Activated CD8-positive, alpha-beta T cell treated with anti-CD3 and anti-CD28 coated beads, Interleukin-2, amount 10 ng/mL, durations not matched to agents 7 days and 5 days (primary cell): ENCODE measurements at places on chromosomes 11 and 22.

- DNase-seq, result no peak
These were observed 5.8 kb downstream of the MS4A12 start for GRCh38 chr11:60498399-60498798.

GRCh38 chr22:35314161-35314942 is 14.7 kb downstream of the TOM1 start:
- DNase-seq, result no peak

GRCh38 chr11:129815596-129816461 is at the start of gene TMEM45B:
Gene TMEM45B (plus strand): TSS chr11:129815848. CDS start chr11:129852483, 36,635 bp downstream.
- no peak for DNase-seq

DNA sequence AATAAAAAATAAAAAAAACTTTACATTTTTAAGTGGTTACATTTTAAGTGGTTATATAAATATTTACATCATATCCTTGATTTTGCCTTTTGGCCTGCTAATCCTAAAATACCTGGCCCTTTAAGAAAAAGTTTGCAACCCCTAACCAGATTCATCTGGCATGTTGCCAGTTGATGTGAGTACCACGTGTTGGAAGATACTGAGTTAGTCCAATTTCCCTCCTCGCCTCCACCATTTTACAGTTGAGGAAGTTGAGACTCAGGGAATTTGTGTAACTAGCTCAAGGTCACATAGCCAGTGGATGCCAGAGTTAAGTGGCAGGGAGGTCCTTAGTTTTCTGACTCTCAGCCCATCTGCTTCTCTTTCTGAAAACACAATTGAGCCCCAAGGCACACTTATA is 5.1 kb downstream of the ELF5 start:
- no peak for DNase-seq

DNA sequence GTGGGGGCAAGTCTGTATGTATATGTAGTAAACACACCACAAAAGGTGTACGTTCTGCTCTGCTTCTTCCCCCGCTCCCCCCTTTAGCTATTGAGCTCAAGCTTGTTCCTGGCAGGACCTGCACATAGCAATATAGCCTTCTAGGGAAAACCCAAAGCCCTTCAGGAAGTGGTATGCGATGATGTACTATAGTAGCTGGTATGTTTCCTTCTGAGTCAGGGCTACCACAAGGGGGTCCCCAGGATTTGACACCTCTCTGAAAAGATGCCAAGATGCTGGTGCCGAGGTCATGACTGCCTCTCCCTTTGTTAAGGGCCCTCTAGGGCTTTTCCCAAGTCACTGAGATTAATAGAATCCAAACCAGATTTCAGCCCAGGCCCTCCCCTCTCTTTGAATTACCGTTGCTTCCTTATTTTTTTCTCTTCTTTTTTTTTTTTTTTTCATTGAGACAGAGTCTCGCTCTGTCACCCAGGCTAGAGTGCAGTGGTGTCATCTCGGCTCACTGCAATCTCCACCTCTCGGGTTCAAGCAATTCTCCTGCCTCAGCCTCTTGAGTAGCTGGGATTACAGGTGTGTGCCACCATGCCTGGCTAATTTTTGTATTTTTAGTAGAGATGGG is 268.4 kb downstream of the ETS1 start:
- DNase-seq, result peak; percentile 84

DNA sequence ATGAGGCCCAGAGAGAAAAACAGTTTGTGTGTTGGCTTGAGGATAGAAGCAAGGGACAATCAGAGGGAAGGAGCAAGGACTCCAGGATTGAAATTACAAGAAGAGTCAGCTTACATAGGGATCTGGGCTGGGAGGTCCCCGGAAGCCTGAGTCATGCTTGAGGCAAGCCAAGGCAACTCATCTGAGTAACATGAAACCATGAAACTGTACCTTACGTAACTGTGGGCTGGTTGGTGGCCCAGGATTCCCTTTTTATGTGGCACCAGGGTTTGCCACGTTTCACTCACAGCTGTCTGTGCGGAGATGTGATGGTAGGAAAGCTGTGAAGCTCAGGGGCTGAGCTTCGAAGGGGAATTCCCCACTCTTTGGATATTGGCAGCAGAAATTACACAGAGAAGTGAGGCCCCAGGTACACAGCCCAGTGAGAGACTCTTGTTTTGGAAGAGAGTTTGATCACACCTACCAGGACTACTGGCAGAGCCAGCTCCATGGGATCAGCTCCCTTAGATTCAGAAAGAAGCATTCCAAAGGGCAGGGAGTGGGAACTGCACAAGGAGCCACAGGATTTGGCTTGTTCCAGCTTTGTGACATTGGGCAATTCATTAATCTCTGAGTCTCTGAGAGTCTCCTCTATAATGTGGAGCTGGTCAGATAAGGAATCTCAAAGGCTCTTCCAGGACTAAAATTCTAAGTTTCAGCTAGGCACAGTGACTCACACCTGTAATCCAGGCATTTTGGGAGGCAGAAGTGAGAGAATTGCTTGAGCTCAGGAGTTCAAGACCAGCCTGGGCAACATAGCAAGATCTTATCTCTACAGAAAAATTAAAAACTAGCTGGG is 7.8 kb downstream of the SLC5A1 start:
- peak; percentile 62 for DNase-seq

- no peak for DNase-seq
These were observed 6.0 kb downstream of the HOATZ start for GRCh38 chr11:111520560-111520959.

- no peak for DNase-seq
These were observed 60.2 kb upstream of the SORL1 start for GRCh38 chr11:121391914-121392313.

DNA sequence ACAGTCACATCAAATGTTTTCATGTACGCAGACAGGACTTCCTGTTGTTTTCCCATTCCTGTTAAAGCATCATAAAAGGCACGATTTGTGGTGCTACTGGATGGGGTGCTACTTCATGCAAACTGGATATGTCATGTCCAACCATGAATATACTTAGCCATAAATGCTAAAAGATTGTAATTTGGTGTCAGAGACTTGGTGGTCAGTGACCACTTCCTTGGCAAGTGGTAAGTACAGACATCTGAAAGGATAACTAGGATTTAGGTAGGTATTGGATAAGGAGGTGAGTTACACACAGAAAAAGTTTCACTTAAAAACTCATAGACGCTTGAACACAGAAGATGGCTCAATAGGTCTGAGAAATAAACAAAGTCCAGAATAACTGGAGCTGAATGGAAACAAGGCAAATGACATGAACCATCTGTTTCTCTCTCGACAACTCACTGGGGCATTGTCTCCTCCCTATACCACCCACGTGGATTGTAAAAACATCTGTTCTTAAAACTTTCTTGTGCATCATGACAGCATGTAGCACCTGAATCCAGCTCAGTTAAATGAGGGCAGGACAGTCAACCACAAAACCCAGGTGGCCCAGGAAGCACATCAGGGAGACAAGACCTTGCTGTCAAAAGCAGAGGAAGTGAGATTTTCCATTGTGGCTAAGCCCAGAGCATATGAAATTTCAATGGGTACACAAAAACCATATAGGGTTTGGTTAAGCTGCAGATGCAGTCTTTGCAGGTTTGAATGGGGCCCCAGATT is 22.1 kb upstream of the IGLL5 start:
- peak; percentile 62 for DNase-seq

GRCh38 chr11:77407613-77408012 is 66.3 kb downstream of the PAK1 start:
- DNase-seq, result no peak

- DNase-seq, result no peak
These were observed 114.3 kb upstream of the ZC3H12C start for GRCh38 chr11:109978895-109979294.

DNA sequence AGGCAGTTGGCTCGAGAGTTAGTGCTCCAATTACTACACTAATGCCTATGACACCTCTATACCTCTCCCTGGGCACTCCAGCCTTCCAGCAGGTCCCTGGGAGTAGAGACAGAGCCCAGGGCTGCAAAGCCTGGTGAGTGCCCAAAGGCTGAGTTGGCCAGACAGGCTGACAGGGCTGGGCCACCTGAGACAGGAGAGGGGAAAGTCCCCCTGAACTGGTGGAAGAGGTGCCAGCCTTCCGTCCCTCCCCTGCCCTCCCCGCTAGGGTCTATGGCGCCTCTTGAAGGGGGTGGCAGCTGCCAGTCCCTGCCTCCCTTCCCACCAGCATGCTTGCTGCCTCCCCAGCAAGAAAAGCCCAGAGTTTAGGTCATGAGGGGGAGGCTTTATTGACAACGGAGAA is 3.0 kb downstream of the KCNJ11 start:
- DNase-seq, result no peak

GRCh38 chr11:88173956-88174355 is 1.3 kb downstream of the RAB38 start:
- no peak for DNase-seq

DNA sequence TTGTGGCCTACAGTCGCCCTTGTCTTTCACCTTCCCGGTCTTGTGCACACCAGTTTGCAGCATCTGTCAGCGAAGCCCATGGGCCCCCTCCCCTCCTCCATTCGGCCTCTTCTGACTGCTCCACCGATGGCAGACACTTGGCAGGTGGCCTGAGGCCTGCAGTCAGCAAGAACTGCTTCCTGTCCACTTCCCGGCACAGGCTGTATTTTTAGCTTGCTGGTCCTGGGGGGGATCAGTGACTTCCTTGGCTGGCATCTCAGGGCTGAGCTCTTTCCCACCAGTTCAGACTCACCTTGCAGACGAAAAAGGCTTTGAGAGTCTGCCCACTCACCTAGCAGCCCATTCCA is 106.4 kb downstream of the SYN3 start:
- no peak for DNase-seq

DNA sequence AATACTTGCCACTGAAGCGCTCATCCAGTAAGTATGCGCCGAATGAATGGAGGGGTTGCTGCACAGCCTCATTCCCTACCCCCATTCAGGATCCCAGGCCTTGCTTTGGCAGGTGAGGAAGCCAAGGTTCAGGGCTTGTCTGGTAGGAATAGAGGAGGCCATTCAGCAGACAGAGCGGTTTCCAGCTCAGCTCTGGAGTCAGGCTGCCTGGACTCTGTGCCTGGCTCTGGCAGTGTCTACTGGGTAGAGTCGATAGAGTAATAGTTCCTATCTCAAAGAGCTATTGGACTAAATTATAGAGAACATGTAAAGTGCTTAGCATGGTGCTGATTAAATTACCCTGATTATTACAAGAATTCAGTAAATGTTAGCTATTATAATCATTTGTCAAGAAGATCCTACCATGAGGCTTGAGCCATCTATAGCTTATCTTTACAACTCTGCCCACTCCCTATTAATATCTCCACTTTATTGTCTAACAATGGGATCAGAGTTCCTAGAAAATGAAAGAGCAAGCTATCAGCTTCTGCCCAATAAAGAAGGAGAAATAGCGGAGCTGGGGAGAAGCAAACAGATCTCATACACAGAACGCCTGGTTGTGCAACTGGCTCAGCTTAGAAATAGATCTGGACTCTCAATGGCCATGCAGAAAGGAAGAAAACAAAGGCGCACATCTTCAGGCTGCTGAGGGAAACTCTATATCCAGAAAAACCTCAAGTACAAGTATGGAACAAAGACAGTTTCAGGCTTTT is 6.6 kb upstream of the SNX32 start:
- no peak for DNase-seq

- no peak for DNase-seq
These were observed 15.1 kb downstream of the UQCR10 start for GRCh38 chr22:29782061-29782845.

- DNase-seq, result no peak
These were observed 3.7 kb upstream of the RELT start for GRCh38 chr11:73372375-73372993.

DNA sequence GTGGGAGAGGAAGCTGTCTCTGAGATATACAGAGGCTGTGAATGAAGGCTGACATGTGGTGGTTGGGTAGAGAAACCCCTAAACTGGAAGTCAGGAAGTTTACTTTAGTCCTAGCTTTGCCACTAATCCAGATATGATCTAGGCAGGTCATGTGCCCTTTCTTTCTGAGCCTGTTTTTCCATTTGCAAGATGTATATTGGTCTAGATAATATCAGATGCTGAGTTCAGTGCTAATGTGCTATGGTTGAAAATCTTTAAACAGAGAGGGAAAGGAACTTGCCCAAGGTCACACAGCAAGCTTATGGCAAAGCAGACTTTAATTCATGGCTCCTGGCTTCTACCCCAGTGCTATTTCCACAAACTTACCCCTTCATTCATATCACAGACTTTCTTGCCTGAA is 25.7 kb upstream of the TPBGL start:
- DNase-seq, result no peak

- DNase-seq, result peak; percentile 63
These were observed 3.0 kb downstream of the PKP3 start for GRCh38 chr11:396948-397548.

DNA sequence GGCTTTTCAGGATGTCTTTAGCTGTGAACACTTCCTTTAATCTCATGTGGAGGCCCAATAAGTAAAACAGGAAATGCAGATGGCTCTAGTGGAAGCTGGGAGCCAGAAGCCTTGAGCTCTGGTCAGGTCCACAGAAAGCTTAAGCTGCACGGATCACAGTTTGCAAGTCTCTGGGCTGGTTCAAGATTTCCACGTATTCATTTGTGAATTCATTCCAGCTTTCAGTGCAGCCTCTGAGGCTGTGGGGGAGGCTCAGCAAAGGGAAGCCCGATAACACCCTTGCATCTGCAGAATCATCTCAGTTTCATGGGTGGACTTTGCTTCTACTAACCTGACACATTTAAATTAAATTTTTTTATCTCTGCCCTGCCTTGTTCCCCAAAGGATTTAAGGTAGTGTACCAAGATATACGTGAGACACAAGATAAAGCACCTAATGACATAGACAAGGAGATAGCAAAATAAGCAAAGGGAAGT is 65.6 kb downstream of the ISX start:
- no peak for DNase-seq

GRCh38 chr11:8765294-8765693 is 82.7 kb downstream of the RPL27A start:
- no peak for DNase-seq

DNA sequence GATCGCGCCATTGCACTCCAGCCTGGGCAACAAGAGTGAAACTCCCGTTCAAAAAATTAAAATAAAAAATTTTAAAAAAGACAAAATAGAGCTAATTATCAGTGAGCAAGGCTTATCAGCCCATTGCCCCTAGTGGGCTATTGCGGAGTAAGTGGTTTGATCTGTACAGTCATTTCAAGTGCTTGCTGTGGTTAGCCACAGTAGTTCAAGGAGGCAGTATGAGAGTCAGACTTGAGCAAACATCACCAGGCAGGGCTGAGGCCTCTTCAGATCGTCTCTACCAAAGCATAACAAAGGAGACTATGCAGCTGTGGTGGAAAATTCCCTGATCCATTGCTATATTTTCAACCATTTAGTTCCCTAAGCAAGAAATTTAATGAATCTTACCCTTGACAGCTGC is 4.3 kb upstream of the SBF2 start:
- DNase-seq, result peak; percentile 82
